ENCODE measurements at places on chromosomes 2 and 18. TPM values are rescaled to one million over a fixed set of nuclear protein-coding genes. Genes with fewer than 3 reads are reported as not detected.
A peak's percentile ranks its signal among the peaks of the same experiment; 100 is the strongest.

Gene EFEMP1
- 1,320 TPM for total RNA-seq

Gene IL1F10
- total RNA-seq, result not detected

Gene CD207
- total RNA-seq, result not detected

DNA sequence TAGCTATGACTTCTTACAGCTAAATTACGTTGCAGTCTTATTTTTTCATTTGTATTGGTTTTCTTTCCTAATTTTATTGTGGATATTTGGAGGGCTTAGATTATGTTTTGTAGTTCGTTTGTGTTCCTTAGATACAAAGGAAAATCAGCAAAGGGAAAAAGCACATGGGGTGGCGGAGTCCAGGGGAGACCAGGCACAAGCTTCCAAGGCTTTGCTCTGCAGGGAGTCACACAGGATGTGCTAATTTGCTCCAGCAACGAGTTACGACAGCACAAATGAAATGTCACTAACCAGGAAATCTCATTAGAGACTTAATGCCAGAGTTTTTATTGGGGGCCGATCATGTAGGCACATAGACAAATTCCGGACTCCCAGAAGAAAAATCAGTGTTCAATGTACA is 60.5 kb upstream of the CABYR start:
- H3K4me3 ChIP-seq, result no peak overlapping the region
- no peaks in the 10 kb centered on the region for H3K27me3 ChIP-seq
- no peak overlapping the region for H3K27ac ChIP-seq
- DNase-seq, result no peak
- H3K4me1 ChIP-seq, result no peaks in the 10 kb centered on the region

DNA sequence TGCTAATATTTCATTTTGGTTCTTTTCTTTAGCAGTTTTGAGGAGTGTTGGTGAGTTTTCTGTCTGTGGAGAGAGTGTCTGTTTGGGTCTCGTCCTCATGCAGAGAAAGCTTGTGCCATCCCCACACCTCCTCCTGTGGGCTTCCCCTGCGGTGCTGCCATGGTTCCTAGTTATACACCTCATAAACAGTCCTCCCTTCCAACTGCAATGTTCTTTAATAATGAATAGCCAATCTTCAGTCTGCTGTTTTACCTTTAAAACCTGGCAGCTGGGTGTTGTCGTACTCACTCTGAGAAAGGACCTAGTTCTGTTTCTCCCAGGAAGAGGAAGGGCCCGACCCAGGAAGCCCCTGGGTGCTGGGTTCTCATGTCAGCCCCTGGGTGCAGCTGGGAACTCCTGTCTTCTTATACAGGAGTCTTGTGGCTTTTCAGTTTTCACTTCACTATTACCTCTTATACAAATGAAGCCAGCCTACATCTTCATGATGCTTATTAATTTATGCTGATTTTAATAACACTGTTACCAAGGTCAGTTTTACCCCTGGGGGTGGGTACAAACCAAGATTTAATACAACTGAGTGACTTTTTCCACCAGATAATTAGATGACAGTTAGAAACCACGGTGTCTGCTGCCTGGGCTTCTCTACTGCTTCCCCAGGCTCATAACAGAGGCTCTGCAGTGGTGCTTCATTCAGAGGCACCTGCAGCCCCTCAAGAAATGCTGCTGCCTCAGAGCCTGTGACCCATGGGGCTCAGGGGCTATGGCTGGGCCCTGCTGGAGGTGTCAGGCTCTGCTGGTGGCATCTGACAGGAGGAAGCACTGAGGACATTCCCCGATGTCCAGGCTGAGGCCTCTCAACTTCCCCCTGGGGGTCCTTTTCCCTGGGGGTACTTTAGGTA is 59.1 kb downstream of the COA5 start:
- H3K4me3 ChIP-seq, result no peak overlapping the region
- peaks cover 48% of the 10 kb centered on the region for H3K36me3 ChIP-seq
- H3K4me1 ChIP-seq, result no peaks in the 10 kb centered on the region
- H3K27ac ChIP-seq, result no peak overlapping the region
- DNase-seq, result no peak

DNA sequence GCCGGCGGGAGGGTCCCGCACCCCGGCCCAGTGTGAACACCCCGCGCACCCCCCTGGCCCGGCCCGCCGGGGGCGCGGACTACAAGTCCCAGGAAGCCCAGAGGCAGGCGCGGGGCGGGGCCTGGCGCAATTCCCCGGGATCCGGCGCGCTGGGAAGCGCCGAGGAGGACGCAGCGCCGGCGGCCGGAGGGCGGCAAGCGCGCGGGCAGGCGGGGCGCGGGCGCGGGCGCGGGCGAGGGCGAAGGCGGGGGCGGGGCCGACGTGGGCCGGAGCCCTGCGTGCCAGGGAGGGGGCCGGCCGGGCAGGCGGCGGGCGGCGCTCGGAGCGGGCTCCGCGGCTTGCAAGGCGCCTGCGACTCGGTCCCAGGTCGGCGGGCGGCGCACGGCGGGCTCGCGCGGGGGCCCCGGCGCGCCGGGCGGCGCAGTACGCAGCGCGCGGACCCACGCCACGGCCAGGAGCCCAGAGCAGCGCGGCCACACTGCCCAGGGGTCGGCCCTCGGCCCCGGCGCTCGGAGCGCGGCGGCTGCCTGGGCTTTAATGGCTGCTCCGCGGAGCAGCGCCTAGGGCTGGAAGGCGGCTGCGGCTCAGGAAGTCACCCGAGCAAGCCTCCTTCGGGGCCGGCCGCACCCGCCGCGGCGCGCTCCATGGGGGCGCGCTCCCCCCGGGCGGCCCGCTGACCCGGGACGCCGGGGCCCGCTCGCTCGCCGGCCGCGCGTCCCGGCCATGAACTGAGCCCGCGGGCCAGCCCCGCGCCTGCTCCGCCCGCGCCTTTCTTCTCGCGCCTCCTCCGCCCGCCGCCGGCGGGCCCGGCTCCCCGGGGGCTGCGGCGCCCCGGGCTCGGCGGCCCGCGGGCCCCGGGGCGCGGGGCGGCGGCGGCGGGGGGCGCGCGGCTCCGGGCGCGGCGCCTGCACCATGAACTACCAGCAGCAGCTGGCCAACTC is at the start of gene AGAP1:
TSS of gene AGAP1 (plus strand) at position 269 of the 941 bp plus-strand sequence.
- H3K27me3 ChIP-seq, result no peaks in the 10 kb centered on the region
- no peaks in the 10 kb centered on the region for H3K36me3 ChIP-seq
- peak within 1 kb of the TSS; percentile 84 for H3K4me3 ChIP-seq
- H3K27ac ChIP-seq, result peak within 1 kb of the TSS; percentile 83

- H3K27ac ChIP-seq, result peak overlapping the region; percentile 98
- peak; percentile 94 for DNase-seq
- peaks cover 86% of the 10 kb centered on the region for H3K4me1 ChIP-seq
- peak overlapping the region; percentile 81 for H3K4me3 ChIP-seq
Measured at GRCh38 chr2:217934321-217935131, 68.3 kb downstream of the TNS1 start.

- peaks cover 59% of the 10 kb centered on the region for H3K36me3 ChIP-seq
- H3K4me1 ChIP-seq, result no peaks in the 10 kb centered on the region
- H3K27me3 ChIP-seq, result no peaks in the 10 kb centered on the region
- DNase-seq, result no peak
- H3K27ac ChIP-seq, result no peak overlapping the region
Measured at GRCh38 chr2:239055756-239056493, 208.0 kb downstream of the TWIST2 start.

DNA sequence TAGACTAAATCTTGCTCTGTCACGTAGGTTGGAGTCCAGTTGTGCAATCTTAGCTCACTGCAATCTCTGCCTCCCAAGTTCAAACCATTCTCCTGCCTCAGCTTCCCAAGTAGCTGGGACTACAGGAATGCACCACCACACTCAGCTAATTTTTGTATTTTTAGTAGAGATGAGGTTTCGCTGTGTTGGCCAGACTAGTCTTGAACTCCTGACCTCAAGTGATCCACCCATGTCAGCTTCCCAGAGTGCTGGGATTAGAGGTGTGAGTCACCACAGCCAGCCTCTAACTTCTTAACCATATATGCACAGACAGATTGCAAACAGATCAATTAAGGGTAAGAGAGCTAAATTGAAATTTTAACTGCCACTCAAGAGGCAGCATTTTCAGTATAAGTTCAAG is 22.1 kb upstream of the CNGA3 start:
- no peaks in the 10 kb centered on the region for H3K4me1 ChIP-seq
- H3K36me3 ChIP-seq, result no peaks in the 10 kb centered on the region
- no peaks in the 10 kb centered on the region for H3K27me3 ChIP-seq
- DNase-seq, result no peak

GRCh38 chr2:153165021-153165420 is 313.5 kb downstream of the RPRM start:
- H3K27ac ChIP-seq, result no peak overlapping the region
- H3K36me3 ChIP-seq, result no peaks in the 10 kb centered on the region
- H3K27me3 ChIP-seq, result no peaks in the 10 kb centered on the region

DNA sequence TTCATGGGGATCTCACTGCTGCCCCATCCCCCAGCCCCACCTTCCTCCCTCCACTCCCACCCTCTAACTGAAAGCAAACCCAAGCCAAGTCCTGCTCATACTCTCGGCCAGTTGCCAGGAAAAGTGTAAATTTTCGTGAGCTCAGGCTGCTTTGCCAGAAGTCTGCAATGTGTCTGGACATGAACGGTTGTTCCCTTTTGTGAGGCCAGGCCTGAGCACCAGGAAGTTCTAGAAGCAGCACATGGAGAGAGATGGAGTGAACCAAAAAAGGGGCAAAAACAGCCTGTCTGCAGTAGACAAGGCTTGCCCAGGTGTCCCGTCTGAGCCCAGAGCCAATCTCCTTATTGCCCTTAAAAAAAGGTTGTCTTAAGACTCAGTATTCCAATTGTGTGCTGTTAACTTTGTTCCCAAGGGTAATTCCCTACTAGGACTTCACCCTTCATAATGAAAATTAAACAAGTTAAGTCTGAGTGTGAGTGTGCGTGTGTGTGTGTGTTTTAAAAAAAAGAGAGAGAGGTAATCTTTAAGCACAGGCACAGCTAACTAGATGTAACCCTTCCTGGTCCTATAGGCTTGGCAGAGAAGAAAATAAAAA is 247.1 kb downstream of the BCL11A start:
- DNase-seq, result no peak
- H3K36me3 ChIP-seq, result no peaks in the 10 kb centered on the region
- no peak overlapping the region for H3K4me3 ChIP-seq

- no peak for DNase-seq
- H3K27me3 ChIP-seq, result no peaks in the 10 kb centered on the region
- H3K36me3 ChIP-seq, result no peaks in the 10 kb centered on the region
- no peak overlapping the region for H3K27ac ChIP-seq
- H3K4me3 ChIP-seq, result no peak overlapping the region
Measured at GRCh38 chr2:125471963-125472362, 1184.0 kb upstream of the GYPC start.

GRCh38 chr2:56184500-56185011 is 766 bp downstream of the CCDC85A start:
- DNase-seq, result no peak
- H3K27me3 ChIP-seq, result no peaks in the 10 kb centered on the region
- H3K27ac ChIP-seq, result peak overlapping the region; percentile 13

- H3K4me3 ChIP-seq, result peak overlapping the region; percentile 59
- no peaks in the 10 kb centered on the region for H3K4me1 ChIP-seq
- H3K27me3 ChIP-seq, result no peaks in the 10 kb centered on the region
- no peaks in the 10 kb centered on the region for H3K36me3 ChIP-seq
- peak; percentile 20 for DNase-seq
- no peak overlapping the region for H3K27ac ChIP-seq
Measured at GRCh38 chr2:26503231-26503880, 25.4 kb upstream of the OTOF start.

DNA sequence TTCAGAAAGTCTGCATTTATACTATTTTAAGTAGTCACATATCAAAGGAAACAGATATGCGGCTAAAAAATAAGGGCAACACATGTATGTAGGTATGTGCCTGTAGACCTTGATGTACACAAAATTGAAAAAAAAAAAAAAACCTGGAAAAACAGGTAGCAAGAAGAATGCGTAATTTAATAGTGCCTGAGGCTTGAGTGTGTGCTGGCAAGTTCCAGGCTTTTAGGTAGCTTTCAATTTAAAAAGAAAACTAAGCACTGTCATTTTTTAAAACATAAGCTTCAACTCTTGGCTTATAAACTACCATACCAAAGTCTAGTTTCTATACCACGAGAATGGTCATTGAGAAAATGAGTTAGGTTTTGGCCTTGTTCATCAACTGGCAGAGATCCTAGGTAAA is 72.3 kb downstream of the OTX1 start:
- peaks cover 18% of the 10 kb centered on the region for H3K36me3 ChIP-seq
- H3K4me1 ChIP-seq, result no peaks in the 10 kb centered on the region
- H3K4me3 ChIP-seq, result no peak overlapping the region
- DNase-seq, result no peak
- no peaks in the 10 kb centered on the region for H3K27me3 ChIP-seq
- no peak overlapping the region for H3K27ac ChIP-seq

DNA sequence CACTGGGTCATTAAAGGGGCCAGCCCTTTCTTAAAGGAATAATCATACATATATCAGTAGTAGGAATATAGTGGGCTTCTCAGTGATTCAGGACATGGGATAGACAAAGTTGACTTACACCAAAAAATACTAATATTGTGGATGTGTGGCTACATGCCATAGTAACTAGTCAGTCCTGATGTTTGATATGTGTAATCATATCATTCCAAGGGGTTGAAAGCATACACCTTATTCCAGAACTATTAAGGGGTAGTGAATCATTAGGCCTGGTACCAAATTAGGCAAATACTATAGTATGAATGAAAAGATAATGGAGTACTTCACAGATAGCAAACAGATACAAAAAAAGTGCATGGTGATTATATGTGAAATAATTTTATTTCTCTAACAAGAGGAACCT is 814.9 kb upstream of the NRXN1 start:
- H3K27me3 ChIP-seq, result no peaks in the 10 kb centered on the region
- no peaks in the 10 kb centered on the region for H3K36me3 ChIP-seq
- DNase-seq, result no peak
- no peak overlapping the region for H3K27ac ChIP-seq
- no peak overlapping the region for H3K4me3 ChIP-seq
- H3K4me1 ChIP-seq, result no peaks in the 10 kb centered on the region

DNA sequence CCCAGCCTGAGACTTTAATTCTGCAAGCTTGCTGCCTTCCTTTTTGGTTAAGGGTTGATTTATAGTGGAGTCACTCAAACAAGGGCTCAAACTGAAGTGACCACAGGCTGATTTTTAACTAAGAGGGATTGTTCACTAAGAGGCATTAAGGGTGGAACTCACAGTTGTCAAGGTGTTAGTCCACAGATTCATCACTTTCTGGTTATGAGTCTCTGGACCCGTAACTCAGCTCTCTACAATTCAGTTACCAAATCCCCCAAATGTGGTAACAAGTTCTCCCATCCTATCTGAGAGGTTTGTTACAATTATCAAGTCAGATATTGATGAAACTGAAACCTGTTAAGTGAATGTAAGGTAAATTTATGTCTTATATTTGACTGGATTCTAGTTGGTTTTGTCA is 185.9 kb upstream of the KLHL14 start:
- H3K27me3 ChIP-seq, result no peaks in the 10 kb centered on the region
- no peaks in the 10 kb centered on the region for H3K36me3 ChIP-seq
- H3K27ac ChIP-seq, result no peak overlapping the region
- H3K4me3 ChIP-seq, result no peak overlapping the region
